ENCODE measurements at places on chromosomes 12 and 14.

DNA sequence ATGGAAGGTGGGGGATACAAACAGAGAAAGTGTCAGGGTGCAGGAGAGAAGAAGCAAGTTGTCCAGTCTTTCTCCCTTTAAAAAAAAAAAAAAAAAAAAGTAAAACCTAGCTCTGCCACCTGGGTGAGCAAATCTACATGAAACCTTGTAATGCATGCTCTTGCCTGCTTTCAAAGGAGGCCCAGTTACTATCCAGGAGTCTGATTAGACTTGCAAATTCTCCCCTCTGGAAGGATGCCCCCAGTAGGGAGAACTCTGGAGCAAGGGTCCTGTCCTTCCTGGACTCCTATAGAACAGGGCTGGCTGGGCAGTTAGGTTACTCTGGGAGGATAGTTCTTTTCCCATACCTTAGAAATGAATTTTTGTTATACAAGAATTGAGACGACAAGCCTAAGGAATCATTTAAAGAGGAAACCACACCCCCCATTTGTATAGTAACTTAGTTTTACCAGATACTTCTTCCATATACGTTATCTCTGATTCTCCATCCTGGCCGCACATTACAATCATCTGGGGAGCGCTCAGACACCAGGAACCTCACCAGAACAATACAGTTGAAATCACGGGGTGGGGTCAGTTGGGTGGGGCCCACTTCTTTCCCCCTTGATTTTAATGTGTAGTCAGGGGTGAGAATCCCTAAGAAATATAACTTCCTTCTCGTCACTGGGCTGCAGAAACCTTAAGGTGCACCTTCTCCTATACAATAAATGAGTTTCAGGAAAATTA lies 30.5 kb downstream of the RAB35 start:
- no peak for DNase-seq

- DNase-seq, result no peak
Observed at GRCh38 chr12:94879542-94879941, 124.0 kb downstream of the NDUFA12 start.

DNA sequence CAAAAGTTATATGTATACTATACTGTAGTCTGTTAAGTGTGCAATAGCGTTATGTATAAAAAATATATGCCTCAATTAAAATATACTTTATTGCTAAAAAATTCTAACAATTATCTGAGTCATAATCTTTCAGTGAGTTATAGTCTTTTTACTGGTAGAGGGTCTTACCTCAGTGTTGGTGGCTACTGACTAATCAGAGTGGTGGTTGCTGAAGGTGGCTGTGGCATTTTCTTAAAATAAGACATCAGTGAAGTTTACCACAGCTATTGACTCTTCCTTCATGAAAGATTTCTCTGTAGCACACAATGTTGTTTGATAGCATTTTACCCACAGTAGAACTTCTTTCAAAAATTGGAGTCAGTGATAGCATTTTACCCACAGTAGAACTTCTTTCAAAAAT lies 23.4 kb downstream of the POLR3B start:
- no peak for DNase-seq

DNA sequence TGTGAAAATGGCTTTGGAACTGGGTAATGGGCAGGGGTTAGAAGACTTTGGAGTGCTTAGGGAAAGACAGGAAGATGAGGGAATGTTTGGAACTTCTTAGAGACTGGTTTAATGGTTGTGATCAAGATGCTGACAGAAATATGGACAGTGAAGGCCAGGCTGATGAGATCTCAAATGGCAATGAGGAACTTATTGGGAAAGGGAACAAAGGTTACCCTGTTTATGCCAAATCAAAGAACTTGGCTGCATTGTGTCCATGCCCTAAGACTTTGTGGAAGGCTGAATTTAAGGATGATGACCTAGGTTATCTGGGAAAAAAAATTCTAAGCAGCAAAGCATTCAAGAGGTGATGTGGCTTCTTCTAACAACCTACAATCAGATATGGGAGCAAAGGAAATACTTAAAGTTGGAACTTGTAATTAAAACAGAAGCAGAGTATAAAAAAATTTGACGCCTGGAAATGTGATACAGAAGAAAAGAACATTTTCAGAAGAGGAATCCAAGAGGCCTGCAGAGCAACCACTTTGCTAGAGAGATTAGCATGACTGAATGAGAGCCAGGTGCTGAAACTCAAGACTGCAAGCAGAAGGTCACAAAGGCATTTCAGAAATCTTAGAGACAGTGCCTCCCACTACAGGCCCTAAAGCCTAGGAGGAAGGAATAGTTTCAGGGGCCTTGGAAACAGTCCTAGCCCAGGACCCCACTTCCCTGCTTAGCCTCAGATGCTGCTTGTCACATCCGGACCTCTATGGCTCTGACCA lies 65.6 kb upstream of the FLRT2 start:
- no peak for DNase-seq

- DNase-seq, result no peak
Observed at GRCh38 chr14:100836311-100836805, 10.4 kb downstream of the MEG3 start.

GRCh38 chr12:18135509-18135908 lies 45.5 kb upstream of the RERGL start:
- no peak for DNase-seq

DNA sequence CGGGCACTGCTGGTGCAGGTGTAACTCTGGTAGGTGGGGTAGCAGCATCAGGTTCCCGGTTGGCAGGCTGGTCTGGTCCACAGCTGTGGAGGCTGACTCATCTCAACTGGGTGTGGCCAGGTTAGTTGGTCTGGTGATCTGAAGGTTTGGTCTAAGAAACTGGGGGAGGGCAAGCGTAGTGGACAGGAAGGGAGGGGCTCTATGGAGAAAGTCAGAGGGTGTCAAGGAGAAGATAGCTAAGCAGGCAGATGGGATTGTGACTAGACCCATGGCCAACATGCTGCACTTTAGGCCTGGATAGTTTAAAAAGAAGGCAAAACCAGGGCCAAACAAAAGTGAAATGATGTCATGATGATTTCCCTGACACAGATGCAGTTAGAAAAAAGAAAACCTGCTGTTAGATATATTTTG lies 7.9 kb downstream of the TRIM9 start:
- no peak for DNase-seq

DNA sequence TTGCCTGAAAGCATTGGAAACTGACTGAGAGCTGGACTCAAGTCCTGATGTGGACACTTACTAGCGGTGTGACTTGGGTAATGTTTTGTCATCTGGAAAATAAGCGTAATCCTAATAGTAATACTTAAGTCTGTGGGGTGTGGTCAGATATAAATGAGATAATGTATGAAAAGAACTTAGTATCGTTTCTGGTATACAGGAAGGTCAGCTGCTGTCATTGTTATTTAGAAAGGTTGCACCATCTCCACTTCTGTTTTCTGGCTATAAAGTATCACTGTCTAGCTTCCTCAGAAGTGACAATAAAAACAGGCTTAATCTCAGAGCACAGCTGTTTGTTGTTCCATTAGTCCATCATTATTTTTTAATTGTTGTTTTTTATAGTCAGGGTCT lies 34.1 kb upstream of the TUBA1C start:
- DNase-seq, result no peak

DNA sequence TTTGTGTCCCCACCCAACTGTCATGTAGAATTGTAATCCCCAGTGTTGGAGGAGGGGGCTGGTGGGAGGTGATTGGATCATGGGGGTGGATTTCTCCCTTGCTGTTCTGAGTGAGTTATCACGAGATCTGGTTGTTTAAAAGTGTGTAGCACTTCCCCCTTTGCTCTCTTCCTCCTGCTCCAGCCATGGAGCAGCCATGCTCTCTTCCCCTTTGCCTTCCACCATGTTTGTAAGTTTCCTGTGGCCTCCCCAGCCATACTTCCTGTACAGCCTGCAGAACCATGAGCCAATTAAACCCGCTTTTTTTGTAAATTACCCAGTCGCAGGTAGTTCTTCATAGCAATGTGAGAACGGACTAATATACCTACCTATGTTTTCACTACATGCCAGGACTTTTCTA lies 2.6 kb upstream of the POC1B start:
- DNase-seq, result no peak

GRCh38 chr12:108640802-108641445 lies 7.2 kb upstream of the SELPLG start:
- DNase-seq, result no peak

DNA sequence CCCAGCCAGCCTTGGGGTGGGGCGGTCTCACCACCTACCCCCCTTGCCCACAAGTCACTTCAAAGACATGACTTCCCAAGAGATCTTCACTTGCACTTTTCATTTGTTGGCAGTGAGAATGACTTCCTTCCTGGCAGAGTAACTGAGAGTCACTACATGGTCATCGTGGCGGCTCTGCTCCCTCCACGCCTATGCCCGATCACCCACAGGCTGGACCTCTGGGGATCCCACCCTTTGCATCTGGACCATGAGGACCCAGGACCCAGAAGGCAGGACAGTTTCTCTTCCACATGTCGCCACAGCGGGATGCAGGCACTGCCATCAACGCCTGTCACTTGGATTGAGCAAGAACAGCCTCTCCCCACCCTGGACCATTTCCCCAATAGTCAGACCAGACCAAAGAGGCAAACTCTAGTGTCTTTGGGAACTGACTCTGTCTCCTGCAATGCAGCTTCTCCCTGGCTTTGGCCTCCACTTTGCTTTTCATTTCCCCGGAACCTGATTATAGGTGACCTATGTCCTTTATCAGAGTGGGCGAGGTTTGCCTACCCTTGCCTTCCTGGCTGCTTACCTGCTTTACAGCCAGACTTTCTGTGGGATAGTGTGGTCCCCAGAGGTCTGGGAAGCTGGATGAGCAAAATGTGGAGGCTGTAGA lies 3.6 kb downstream of the VDR start:
- no peak for DNase-seq

DNA sequence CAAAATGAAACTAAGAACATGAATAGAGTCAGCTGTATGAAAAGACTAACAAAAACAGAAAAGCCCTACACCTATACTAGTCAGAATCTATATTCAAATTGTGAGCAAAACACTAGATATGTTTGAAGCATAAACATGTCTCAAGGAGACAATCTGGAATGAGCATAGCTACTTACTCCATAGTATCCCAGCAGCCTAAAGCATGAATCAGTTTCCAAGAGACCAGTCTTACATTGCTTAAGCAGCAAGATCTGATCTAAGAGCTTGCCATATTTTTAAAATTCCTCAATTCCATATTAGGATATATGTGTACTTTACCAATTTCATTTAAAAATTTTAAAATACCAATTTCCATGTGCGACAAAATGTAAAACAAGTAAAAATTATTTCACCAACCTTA lies 7.7 kb downstream of the CAPS2 start:
- DNase-seq, result no peak

DNA sequence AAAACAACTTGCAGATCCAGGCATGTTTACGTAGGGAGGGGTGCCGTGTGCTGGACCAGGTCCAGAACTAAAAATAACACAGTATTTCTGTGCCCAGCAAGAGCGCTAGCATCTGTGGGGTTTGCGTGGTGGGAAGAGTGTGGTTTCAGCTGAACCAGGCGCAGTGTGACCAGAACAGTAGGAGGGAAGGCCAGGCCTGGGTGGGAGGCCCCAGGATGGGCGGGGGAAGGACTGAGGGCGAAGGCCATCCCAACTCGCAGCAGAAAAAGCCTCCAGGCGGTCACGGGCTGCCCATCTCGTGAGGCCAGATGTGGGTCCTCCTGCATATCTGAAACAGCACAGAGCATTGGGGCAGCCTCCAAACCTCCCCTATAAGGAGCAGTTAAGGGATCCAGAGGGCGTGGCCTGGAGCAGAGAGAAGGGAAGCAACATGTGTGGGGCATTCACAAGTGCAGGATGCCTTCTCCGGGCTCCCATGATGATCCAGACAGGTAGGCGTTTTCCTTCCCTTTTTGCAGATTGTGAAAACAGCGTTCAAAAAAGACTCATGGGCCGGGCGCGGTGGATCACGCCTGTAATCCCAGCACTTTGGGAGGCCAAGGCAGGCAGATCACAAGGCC lies 17.8 kb upstream of the CD9 start:
- no peak for DNase-seq

GRCh38 chr14:96629558-96630222 lies 127.5 kb downstream of the PAPOLA start:
- no peak for DNase-seq
